H9 (cell line): ENCODE measurements at places on chromosomes 7 and 10.

- DNase-seq: no peak
Measured at GRCh38 chr10:127874671-127875448, 17.9 kb downstream of the CLRN3 start.

- no peak for DNase-seq
Measured at GRCh38 chr7:66609176-66609575, 19.5 kb upstream of the KCTD7 start.

DNA sequence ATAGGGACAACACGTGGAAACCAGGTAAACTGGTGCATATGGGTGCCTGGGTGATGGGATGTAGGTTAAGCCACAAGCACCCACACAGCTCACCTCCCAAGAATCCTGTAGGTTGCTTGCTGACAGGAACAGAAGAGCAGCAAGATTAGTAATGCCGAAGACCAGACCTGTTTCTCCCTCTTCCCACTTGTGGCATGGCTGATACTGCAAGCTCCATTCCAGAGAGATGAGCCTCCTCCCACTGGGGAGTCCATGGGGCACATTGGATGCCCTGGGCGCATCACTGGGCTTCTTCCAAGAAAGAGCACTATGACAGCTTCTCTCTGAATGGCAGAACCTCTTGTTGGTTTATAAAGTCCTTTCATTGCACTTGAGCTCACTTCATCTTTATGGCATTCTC, 44.4 kb upstream of the LOXL4 start:
- DNase-seq: no peak

- no peak for DNase-seq
Measured at GRCh38 chr7:32501522-32501921, 6.2 kb downstream of the AVL9 start.
